ENCODE measurements at places on chromosomes 3 and 15.
A peak's percentile ranks its signal among the peaks of the same experiment; 100 is the strongest.

GRCh38 chr15:76378691-76379090, 42.1 kb downstream of the ISL2 start:
- DNase-seq: no peak

DNA sequence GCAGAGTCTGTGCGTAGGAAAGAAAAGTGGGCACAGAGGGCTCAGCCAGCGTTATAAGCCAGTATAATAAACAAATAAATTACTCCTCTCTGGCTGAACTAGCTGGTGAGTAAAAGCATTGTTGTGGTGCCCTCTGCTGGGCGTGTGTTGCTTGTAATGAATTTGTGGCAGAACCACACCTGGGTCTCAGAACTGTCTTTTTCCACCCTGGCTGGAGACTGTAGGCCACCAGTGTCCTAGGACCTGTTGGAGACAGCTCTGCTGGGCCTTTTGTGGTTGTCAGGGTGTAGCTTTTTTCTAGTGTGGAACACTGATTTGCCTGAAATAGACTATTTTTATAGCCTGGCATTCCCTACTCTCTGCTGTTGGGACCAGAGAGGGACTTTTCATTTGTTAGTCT, 130.5 kb upstream of the EIF1B start:
- DNase-seq: peak; percentile 6

GRCh38 chr3:94293793-94294195, 230.9 kb downstream of the NSUN3 start:
- DNase-seq: no peak

GRCh38 chr15:101444807-101445508, 44.5 kb downstream of the PCSK6 start:
- DNase-seq: no peak

DNA sequence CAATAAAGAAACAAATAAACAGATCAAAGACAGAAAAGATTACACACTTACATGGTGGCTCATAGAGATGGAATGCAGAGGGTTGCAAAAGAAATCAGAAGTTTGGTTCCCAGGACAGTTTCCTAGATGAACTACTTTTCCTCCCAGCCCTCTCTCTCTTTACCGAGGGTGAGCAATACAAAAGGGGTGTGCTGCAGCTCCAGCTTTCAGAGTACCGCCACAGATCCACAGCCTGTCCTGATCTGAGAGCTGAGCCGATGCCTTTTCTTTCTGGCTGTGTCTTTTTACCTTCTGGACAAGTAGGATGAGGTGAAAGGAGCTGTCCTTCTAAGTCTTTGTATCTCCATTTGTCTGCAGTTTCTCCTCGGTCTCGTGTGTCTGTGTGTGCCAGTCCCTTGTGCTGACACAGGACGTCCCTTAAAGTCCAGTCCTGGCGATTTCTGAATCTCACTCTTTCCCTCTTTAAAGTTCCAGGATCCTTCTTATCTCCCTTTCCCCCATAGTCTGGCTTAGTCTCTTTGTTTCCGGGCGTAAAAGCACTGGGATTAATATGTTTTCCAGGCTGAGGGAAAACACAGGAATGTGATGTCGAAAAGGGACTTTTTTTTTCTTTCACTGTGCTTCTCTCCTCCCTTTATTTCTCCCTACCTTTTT, 540 bp downstream of the CCDC80 start:
- DNase-seq: no peak

- DNase-seq: no peak
These were observed 67.9 kb upstream of the AKAP13 start for GRCh38 chr15:85312486-85312885.

DNA sequence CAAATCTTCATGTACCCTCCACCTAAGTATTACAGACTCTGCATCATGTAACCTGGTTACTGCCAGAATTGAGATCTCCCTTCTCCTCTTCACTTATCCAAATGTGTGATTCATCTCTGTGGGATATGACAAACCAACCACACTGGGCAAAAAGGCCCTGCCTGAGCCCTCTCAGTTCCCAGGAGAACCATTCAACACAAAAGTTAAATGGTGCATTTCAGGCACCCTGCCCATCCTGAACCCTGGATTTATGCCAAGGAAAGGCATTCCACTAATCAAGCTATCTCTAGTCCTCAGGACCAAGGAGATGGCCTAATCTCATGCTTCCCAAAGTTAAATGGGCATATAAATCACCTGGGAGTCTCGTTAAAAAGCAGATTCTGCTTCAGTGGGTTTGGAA, 108.5 kb downstream of the TNIK start:
- DNase-seq: no peak

DNA sequence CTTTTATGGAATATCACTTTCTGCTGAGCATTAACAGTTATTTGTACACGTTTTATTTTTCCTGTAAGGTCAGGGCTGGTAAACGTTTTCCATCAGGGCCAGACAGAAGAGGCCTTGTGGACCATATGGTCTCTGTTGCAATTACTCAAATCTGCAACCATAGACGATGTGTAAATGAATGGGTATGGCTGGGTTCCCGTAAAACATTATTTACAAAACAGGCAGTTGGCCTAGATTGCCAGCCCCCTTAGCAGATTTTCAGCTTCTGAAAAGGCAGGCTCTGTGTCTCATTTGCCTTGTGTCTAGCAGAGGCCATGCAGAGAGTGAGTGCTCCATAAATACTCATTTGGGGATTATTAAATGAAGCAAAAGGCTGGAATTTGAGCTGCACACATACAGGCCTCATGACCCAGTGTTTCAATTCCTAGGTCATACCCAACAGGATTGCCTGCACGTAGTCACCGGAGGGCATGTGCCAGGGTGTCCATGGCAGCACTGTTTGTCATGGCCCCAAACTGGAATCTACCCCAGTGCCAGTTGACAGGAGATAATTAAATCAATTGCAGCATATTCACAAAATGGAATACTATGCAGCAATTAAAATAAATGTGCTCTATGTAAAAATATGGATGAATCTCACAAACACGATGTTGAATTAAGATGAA, 51.3 kb downstream of the GPD1L start:
- no peak for DNase-seq

DNA sequence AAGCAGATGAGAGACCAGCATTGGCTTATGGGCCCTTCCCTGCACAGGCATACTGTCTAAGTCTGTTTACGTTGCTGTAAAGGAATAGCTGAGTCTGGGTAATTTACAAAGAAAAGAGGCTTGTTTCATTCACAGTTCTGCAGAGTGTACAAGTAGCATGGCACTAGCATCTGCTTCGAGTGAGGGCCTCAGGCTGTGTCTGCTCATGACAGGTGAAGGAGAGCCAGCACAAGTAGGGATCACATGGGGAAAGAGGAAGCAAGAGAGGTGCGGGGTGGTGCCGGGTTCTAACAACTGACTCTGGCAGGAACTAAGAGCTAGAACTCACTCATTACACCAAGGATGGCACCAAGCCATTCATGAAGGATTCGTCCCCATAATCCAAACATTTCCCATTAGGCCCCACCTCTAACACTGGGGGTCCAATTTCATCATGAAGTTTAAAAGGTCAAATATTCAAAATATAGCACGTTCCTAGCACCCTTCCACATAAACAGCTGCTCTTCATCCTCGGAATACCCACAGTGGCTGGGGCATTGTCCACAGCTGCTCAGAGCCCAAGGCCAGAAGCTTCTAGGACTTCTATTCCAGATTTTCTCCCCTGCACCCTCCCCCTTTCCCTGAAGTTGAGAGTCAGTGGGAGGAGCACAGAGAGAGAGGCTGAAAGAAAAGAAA, 5.6 kb downstream of the RTP3 start:
- DNase-seq: no peak

GRCh38 chr3:185820973-185821758, 3.7 kb downstream of the IGF2BP2 start:
- no peak for DNase-seq

GRCh38 chr3:183984127-183984740, 33.5 kb downstream of the ABCC5 start:
- DNase-seq: no peak

- DNase-seq: no peak
These were observed 7.3 kb downstream of the B3GNT5 start for GRCh38 chr3:183260167-183260904.

DNA sequence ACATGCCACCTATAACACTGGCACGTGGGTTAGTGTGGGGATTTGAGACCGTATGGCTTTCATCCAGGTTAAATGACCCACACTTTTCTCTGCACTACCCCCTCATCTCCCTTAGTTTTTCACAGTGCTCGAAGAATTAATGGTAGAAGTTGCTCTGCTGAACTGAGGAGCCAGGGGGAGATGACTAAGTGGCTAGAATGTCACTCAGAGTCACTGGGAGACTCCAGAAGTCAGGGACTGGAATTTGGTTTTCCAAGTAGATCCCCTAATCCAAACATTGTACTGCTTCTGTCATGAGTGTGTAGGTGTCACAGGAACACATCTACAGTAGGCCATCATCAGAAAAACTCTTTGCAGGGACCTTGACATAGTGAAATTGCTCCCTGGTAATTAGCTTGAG, 181.0 kb upstream of the RASGRP1 start:
- no peak for DNase-seq

- no peak for DNase-seq
These were observed 119.5 kb downstream of the TMEM108 start for GRCh38 chr3:133157716-133158115.

GRCh38 chr3:122403489-122403888, 12.4 kb downstream of the WDR5B start:
- no peak for DNase-seq

DNA sequence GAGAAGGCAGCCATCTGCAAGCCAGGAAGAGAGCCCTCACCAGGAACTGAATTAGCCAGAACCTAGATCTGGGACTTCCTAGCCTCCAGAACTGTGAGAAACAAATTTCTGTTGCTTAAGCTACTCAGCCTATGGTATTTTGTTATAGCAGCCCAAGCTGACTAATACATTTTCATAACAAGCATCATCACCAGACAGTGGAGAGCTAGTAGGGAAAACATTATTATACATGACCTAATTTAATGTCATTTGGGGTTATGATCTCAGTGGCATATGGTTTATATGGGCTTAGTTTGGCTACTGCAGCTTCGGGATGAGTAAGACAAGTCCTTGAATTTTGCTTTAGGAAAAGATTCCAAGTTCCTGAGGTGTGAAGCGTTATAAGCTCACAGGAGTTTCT, 35.6 kb downstream of the LNP1 start:
- no peak for DNase-seq

GRCh38 chr15:31840849-31841476, 189.4 kb upstream of the CHRNA7 start:
- DNase-seq: no peak

DNA sequence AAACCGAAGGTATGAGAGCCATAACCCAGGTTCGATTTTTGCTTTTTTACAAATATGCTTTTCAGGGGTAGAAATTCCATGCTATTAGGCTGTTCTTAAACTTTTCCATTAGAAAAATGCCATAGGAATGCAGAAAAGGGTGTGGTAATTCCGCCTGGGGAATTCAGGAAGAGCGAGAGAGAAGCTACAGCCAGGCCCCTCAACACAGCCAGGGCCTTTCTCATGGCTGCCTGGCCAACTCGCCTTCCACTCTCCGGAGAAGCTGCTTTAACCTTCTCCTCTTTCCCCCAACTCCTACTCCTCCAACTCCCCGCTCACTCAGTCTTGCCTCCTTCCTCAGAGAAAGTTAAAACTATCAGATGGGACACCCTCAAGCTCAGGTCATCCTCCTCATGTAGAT, 9.1 kb upstream of the TICRR start:
- no peak for DNase-seq

GRCh38 chr3:39275052-39275451, 4.8 kb downstream of the CX3CR1 start:
- no peak for DNase-seq

DNA sequence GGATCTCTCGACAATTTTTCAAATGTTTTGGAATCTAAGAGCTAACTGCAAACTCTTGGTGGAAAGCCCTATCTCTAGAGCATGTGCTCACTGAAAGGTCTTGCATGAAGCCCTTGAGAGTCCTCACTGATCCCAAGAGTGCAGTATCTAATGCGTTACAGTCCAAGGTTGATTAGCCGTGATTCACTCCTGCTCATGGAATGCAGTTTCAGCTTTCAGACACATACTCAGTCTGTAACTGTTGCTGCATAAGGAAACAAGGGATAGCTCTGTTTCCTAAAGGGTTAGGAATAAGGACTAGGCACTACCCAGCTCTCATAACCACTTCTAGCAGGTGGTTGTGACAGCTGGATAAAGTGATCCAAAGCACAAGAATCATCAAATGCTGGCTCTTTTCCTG, 687.4 kb upstream of the CFAP20DC start:
- DNase-seq: no peak

GRCh38 chr3:152155246-152156020, 113.3 kb upstream of the MBNL1 start:
- no peak for DNase-seq

DNA sequence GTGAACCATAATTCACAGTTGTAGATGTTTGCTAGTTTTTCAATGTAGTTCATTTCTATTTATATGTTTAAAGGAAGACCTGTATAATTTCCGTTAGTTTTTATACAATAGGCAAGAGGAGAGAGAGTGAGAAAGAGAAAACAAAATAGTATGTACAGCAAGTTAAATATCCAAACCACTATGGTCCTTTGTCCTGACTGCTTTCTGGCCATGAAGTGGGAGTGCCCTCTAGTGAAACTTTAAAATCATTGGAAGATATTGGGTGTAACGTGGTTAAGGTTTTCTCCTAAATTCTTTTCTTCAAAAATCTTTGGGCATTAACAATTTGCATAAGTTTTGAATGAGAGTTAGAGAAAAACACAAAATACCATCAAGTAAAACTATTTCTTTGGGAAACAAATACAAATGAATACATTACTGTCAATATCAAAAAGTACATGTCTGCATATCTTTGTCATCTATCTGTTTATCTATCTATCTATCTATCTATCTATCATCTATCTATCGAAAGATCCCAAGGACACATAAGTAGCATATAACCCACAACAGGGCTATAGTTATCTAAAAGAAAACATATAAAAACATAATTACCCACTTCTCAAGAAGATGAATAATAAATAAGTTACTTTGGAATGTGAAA, 534.6 kb upstream of the ATP11B start:
- DNase-seq: no peak

GRCh38 chr15:58420579-58421043, 11.2 kb upstream of the LIPC start:
- DNase-seq: no peak

- no peak for DNase-seq
These were observed 140.5 kb upstream of the SGO1 start for GRCh38 chr3:20326541-20326940.

- no peak for DNase-seq
These were observed 423.4 kb upstream of the WNT5A start for GRCh38 chr3:55910543-55910942.

GRCh38 chr3:29156086-29156715, 124.7 kb upstream of the RBMS3 start:
- DNase-seq: no peak

Measured in NCI-H510A (cell line).